ENCODE measurements at places on chromosomes 5 and 9.

GRCh38 chr5:178186427-178186826 is 744 bp downstream of the GMCL2 start:
- no peak for DNase-seq

- no peak for DNase-seq
Observed at GRCh38 chr5:124724357-124725039, 21.9 kb downstream of the ZNF608 start.

- DNase-seq: no peak
Observed at GRCh38 chr5:58736214-58736613, 153.3 kb downstream of the RAB3C start.

- no peak for DNase-seq
Observed at GRCh38 chr9:32430720-32431119, 46.3 kb downstream of the ACO1 start.

DNA sequence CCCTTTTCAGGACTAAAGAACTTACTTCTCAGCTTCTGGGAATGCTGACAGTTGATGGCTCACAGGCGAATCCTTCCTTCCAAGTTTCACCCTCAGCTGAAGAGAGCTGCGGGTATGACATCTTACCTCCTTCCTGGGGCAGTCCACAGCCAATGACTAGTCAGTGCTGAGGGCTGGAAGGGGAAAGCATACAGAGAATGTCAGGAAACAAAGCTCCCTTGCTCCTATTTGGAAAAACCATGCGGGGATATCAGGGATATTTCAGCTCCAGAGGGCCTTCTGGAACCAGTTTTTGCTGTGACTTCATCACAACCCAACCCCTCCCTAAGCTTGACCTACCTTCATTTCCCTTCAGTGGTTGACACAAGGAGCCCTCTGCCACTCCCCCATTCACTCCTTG is 15.7 kb downstream of the FTMT start:
- no peak for DNase-seq

DNA sequence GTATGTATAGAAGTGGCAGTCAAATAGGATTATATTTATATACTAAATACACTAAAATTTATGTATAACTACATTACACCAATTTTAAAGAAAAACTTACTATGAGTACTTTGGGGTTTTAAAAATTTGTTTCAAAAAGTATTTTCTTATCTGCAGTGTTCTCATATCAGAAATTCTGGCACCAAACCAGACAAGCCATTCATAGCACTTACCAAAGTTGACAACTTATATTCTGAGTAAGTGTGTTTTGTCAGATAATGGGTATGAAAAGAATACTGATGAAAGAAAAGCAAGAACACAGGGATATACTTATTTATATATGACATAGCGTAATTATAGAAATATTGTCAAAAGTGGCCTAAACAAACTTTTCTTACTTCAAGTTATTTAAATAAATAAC is 67.5 kb downstream of the SPEF2 start:
- DNase-seq: no peak

DNA sequence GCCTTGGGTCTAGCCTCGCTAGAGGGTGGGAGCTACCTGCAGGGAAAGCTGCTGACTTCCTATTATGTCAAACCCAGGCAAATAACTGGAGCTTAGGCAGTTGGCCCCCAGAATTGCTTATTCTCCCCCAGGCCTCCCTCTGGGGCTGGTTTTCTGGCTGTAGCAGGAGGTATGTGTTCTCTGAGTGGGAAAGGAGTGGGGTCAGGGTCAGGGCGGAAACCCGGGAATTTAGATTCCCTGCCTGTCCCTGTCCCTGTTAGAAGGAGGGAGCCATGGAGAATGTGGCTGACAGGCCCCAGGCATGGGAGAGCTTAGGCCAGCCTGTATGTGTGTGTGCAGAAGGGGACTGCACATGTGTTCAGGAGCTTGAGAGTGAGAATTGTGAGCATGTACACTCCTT is 13.6 kb upstream of the CXXC5 start:
- DNase-seq: no peak

DNA sequence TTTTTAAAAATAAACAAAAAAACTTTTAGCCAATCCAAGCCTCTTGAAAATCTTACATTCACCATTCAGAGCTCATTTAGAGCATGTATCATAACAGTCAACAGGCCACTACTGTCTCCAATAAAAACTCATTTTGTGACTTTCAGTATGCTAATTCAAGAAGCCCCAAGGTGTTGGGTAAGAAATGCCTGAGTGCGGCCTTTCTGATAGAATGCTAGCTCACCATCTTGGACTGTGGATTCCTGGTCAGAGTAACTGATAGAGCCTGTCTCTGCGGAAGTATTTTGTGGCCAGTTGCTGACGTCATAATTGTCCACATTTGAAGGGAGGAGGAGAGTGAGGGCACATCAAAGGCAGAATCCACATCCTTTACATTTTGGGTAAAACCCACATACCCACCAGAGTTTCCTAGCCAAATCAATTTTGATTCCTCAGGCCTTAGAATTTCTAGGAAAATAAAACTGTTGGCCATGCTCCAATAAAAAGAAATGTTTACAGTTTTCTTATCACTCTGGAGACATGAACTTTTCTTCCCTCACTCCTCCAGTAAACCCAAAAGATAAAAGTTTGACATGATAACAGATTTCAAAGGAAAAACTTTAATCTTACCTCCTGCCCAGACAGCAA is 41.1 kb upstream of the ERCC6L2 start:
- DNase-seq: no peak

DNA sequence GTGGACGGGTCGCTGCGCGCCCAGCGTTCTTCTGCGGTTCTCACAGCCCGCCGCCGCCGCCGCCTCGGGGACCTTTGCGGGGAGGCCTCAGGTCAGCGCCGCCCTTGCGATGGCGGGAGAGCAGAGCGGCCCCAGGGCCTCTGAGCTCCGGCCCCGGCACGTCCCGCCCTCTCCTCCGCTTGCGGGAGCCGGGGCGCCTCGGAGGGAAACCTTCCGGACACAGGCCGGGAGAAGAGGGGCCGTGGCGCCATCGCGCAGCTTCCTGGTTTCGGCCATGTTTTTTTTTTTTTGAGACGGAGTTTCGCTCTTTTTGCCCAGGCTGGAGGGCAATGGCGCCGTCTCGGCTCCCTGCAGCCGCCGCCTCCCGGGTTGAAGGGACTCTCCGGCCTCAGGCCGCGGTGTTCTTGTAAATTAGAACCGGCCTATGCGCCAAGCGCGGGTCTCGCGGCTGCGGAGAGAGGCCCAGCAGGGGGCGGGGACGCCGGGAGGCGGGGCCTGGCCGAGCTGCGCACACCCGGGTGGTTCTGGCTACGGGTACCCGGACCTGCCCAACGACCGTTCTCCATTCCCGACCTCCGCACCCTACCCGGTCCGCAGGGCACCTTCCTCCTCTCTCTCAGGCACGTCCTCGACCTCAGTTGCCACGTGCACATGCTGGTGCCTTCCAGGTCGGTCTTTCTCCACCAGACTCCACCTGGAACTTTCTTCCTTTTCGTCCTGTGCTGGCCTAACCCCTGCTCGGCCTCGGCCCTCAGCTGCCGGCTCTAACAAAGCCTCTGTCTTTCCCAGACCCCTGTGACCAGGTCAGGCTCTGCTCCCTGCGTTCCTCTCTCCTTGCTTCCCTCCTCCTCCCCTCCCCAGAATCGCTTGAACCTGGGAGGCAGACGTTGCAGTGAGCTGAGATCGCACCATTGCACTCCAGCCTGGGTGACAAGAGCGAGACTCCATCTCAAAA is 28.8 kb upstream of the MGAT1 start:
- DNase-seq: peak; percentile 89

- DNase-seq: no peak
Observed at GRCh38 chr5:93583439-93583767, 381 bp downstream of the NR2F1 start.

- peak; percentile 98 for DNase-seq
Observed at GRCh38 chr9:129177791-129178567, at the start of gene IER5L. TSS of gene IER5L (minus strand) at chr9:129178261. CDS start at chr9:129178052, 209 bp downstream.

DNA sequence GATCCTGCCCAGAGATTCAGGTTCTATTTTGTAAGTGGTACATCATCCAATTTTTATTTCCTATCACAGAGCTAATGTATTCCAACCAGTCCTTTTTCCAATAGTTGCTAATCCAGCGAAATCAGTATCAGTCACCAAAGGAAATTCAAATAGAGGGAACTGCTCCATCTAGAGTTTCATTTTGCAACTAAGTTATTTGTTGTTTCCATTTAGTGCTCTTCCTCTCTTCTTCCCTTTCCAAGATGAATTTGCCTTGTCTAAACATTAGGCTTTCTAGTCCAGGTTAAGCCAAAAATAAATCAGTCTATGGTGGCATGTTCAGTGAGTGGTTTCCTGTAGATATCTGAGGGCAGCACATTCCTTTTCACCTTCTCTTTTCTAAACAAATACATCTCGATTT is 79.8 kb upstream of the SPATA31D4 start:
- DNase-seq: no peak

All from ascending aorta (tissue), 2 donors.